ENCODE measurements at places on chromosomes 1 and 21.

GRCh38 chr1:98054786-98055185, 134.0 kb upstream of the DPYD start:
- no peak for DNase-seq

DNA sequence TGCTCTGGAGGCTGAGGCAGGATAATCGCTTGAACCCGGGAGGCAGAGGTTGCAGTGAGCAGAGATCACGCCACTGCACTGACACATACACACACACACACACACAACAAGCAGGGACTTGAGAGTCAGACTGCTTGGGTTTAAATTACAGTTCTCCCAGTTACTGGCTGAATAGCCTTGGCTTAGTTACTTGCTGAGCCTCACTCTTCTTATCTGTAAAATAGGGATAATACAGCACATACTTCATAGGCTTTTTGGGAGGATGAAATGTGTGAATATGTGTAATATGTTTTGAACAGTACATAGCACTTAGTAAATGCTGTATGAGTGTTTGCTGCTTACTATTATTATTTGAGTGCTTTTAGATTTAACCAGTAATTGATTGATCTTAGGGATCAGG, 23.8 kb downstream of the CDC42 start:
- no peak for DNase-seq

DNA sequence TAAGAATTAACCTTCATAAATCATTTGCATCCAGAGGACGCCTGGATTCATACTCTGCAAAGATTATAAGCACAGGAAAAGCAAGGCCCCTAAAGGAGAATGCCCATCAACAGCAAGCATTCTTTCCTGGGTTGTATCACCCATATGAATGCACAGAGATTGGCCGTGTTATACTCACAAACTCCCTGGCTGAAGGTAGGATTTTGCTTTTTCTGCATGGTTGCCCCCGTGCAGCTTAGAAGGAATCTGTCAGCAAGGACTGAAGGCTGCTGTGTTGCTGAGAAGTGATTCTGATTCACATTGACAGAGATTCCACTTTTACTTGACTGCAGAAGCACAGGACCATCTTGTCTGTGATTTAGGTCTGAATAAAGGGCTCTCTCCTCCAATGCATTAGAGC, 283.0 kb downstream of the LRRIQ3 start:
- DNase-seq: no peak

DNA sequence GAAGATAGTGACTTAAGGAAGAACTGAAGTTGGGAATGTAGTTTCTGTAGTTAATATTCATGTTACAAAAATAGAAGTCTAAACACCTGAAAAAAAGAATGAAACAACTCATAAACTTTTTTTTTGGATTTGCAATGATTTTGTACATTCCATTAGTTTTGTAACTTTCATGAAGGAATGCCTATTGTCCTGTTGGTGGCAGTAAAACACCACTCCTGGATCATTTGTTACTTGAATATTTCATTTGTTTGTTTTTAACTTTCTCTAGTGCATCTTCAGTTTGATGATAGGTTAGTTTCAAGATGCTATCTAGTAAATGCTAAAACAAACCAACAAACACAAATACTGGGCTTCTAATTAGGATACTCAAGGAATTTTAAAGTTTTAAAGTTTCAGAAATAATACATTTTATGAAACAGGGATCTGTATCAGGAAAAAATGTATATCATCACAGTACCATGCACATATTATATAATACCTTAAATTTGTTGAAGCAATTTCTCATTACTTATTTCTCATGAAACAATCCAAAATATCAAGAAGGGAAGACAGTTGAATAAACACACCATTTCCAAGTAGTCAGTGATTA, 229.7 kb upstream of the CACYBP start:
- DNase-seq: no peak

- no peak for DNase-seq
Observed at GRCh38 chr1:61825393-61825792, 83.1 kb downstream of the PATJ start.

DNA sequence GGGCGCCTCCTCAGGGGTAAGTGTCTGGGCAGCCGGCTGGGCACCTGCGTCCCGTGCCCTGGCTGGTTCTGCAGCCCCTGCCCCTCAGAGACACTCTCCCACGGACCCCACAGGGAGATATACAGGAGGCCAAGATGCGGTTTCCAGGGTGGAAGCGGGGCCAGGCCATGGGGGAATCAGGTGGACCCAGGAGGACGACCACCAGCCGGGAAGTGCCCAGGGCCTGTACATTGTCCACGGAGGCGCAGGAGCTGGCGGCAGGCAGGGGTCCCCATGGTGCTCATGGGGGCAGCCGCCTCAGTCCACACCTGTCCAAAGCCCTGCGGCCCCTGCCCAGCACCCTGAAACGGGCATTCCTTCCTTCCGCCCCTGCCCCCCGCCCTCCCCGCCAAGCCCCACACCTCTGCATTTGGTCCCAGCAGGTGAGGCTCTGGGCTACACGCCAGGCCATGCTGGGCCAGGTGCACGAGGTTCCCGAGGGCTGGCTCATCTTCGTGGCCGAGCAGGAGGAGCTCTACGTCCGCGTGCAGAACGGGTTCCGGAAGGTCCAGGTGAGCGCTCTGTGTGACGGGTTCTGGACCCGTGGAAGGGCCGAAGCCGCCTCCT, 36.7 kb downstream of the SLC19A1 start:
- DNase-seq: no peak

GRCh38 chr1:187409341-187409740, 580.6 kb downstream of the PLA2G4A start:
- DNase-seq: no peak

DNA sequence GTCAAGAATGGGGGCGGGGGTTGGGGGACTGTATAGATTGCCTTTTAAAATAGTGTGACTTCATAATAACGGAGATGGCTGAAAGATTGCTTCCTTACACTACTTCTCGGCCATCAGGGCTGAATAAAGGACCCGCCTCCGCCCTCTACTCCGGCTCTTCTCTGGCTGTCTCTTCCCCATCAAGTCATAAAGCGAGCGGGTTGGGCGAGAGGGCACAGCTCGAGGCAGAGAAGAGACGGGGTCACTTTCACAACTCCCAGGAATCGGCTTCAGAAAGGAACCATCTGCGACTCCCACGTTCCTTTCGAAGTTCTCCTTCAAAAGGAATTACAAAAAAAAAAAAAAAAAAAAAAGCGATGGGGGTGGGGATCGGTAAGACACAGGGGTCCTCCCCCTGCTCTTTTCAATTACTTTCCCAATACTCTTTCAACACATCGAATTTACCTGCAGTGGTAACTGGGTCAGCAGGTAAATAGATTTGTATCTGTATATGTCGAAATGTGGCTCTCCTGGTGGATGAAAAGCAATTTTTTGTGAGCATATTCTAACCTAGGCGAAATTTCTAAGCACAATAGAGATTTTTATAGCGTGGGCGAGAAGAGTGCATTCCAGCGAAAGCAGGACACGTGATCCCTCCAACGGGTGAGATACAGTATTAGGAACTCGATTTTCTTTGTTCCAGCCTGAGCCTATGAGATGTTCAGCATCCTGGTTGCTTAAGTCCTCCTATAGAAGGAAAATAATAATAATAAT, 2.0 kb downstream of the LRRC7 start:
- no peak for DNase-seq
